ENCODE measurements at places on chromosomes 5 and 9.

DNA sequence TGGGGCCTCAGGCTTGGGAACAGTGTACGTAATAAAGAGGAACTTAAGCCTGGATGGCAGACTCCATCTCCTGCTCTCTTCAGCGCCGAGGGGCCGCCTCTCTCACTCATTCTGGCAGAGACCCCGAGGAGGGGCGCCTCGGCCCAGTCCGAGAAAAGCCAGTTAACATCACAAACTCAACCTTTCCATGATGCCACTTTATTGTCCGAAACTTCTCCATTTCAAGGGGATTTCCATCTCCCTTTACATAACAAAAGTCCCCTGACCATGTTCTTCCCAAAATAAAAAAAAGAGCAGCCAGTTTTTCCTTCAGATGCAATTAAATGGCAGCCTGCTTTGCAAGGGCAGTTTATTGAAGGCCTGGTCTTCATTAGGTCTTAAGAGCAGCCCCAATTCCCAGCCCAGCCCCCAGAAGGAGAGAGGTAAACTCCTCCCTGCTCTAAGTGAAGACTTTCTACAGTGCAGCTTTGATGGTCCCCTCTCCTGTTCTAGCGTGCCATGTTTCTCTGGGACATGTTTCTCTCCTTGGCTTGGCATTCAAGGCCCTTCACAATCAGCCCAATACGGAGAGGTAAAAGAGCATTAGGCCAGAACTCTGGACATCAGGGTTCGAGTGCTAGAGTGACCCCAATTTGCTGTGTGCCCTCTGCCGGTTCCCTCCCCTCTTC lies 19.5 kb upstream of the RAB14 start:
- DNase-seq, result no peak

- DNase-seq, result peak; percentile 94
Measured at GRCh38 chr5:111735583-111736270, 21.3 kb downstream of the NREP start.

- no peak for DNase-seq
Measured at GRCh38 chr9:2359891-2360471, 261.6 kb upstream of the VLDLR start.

GRCh38 chr9:131386281-131386680 lies 7.6 kb upstream of the PRRC2B start:
- DNase-seq, result no peak

DNA sequence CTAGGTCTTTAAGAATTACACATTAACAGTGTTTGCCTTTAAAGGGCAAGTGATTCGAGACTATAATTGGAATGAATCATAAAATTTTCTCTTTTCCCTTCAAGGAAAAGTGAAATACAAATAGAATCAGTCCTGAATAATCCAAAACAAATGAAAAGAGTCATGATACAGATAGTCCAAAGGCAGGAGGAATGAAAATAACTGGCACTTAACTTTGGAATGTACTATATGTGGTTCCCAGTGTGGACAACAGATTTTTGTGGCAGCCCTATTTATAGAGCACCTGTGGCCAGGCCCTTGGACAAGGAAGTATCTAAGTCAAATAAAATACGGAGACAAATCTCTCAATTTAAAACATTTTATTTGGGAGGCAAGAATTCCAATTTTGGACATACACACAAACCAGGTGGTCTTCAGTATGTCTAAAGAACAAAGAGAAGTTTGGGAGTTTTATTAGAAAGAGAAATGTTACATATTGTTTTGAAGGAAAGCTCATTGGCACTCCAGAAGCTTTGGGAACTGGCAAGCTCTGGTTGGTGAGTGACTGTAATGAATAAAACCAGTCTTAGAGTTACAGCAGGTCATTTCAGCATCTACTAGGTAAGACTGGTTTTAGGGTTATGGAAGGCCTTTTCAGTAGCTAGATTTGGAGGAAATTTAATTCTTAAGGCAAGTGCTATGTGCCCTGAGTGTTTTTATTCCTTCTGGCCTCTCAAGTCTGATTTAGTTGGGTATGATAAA lies 116.0 kb upstream of the PAM start:
- no peak for DNase-seq

GRCh38 chr5:42985129-42986037 lies 54.7 kb downstream of the ANXA2R start:
- DNase-seq, result peak; percentile 90

DNA sequence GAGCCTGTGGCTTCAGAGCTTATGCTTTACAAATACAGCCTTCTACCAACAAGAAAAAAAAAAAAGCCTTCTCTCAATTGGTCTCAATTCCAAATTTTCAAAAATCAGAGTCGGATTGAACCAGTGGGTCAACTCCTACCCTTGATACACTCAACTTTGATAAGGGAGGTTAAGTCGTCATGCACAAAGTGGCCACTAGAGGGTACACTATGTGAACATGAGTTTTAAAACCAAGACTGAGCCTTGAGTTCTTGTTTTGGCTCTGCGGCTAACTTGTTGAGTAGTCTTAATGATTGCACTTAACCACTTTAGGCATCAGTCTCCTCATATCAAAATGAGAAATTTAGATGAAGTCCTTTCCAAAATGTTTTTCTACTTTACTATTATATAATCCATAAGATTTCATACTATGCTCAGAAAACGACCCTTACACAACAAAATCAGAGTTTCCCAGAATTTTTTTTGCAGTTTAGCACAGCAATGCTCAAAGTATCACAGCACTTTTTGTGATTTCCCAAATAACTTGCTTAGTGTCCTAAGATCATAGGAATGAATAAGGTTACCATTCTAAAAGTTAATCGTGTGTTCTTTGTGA lies 92.9 kb upstream of the MTAP start:
- DNase-seq, result peak; percentile 80

DNA sequence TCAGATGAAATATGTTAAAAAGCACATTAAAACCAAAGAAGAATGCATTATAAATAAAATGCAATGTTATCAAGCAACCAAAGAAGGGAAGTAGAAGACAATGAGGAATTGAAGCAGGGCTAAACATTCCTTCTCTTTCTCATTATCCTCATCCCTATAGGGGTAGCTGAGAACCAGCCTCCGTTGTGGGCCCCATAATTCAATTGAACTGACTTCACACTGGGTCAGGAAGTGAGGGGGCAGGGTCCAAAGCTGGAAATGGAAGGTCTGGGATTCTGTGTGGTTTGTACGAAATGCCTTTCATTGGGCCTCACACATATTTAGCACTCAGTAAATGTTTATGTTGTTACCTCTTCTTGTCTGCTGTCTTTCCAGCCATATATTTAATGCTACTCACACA lies 220.4 kb upstream of the CD180 start:
- no peak for DNase-seq

DNA sequence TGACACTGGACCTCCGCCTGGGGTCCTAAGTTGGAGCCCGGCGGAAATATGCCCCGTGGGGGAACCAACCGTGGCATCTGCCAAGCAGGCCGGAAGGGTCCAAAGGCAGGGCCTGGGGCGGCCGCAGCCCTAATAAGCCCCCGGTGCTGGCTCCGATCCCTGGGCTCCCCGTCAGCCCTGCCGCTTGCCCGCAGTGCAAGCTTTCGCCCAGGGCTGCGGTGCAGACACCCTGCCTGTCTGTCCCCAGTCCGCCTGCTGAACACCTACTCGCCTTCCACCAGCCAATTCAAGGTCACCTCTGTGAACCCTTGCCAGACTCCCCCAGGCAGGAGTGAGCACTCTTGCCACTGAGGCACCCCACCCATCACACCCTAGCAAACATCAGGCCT lies 502 bp upstream of the PTGR1 start:
- DNase-seq, result no peak
